ENCODE measurements at places on chromosomes 5 and 9.

DNA sequence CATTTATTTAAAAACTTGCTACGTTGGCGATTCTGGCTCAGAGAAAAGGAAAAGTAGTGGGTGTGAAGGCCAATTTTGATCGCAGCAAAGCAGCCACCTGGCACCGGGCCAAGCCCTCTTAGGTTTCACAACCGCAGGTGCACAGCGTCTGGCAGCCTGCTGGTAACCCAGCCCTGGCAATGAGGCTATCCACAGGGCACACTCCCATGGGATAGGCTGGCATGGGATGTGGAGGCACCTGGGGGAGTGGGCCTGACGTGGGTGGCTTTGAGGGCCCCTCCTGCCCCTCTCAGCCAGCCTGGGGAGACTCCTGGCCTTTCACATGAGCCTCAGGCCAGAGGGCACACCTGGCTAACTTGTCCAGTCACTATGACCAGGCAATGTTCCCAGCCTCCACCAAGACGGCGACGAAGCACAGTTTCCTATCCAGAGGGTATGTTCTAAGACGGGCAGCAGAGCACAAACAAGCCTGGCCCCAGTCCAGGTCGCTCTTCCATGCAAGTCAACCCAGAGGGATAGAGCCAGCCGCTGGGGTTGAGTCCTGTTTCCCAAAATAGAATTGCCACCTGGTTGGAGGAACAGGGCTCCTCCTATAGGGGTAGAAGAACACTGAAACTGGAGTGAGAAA lies 19.0 kb downstream of the CMBL start:
- DNase-seq = peak; percentile 57

GRCh38 chr5:145975361-145976066 lies 39.1 kb downstream of the SH3RF2 start:
- no peak for DNase-seq

DNA sequence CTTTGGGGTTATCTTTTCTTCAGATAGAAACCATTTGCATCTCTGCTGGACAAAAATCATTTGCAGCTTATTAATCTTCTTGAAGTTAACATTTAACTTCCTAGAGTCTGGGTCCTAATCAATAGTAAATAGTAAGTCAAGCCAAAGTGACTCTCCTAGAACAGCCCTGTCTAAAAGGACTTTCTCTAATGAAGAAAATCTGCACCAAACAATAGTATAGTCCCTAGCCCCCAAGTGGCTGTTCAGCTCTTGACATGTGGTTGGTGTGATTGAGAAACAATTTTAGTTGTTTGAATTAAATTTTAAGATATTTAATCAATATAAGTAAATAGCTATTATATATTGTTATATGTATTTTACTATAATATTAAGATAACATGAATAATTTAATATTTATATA lies 64.6 kb upstream of the SHB start:
- DNase-seq = no peak

- DNase-seq = no peak
Measured at GRCh38 chr9:122816163-122816867, 12.1 kb downstream of the PDCL start.

GRCh38 chr5:126477294-126478117 lies 54.3 kb downstream of the GRAMD2B start:
- no peak for DNase-seq

DNA sequence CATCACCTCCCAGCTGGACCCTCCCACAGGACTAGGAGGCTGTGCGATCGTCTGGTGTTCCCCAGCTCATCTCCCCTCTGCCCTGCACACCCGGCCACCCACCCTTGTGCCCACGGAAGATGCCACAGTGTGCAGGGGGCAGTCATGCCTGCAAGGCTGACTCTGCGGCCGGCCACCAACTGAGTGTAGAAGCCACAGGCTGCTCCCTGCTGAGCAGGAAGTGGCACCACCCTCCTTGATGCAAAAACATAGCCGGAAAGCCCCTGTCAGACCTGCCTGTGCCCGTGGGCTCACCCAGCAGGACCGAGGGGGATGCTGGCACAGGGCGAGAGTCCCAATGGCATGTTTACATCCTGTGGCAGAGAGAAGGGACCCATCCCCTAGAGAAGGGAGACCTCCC lies 40.3 kb upstream of the SLC12A7 start:
- no peak for DNase-seq

DNA sequence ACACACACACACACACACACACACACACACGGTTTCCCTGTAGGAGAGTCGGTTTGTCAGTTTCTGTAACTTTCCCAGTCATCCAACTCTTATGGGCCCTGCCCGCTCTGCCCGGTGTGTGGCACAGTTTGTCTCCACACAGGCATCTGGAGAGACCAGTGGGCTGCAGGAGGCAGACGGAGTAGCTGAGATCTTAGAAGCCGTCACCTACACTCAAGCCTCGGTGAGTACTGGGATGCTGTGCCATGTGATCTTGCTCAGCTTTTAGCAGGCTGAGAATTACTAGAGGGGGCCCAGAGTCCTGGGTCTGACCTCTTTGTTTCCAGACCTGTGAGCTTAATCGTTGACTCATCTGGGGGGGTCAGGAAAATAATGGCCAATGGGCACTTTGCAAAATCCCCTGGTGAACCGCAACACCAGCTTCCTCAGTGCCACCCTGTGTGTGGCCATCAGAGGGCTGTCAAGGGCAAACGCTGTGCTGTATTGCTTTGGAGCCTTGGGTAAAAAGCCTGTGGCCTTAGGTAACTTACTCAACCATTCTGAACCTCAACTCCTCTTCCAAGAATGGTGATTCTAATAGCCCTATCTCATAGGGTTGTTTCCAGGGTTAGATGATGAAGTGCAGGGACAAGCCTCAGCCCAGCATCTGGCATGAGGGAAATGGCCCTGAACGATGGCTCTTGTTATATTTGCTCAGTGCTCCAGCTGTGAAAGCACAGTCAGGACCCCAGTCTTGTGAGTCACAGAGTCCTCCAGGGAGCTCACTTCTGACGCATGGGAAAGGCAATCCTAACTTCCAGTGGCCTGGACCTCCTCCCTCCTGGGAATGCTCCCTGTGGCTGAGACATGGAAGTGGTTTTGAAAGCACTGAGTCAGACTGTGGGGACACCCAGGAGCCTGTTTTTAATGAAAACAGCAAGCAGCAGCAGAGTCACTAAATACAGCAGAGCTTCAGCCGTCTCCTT lies 45.6 kb downstream of the COL15A1 start:
- DNase-seq = no peak

GRCh38 chr9:112252194-112252593 lies 77.1 kb upstream of the SUSD1 start:
- no peak for DNase-seq

GRCh38 chr9:123377211-123377971 lies 21.4 kb downstream of the CRB2 start:
- DNase-seq = no peak

- no peak for DNase-seq
Measured at GRCh38 chr9:111474385-111474784, 9.8 kb downstream of the ECPAS start.

GRCh38 chr5:31556461-31556860 lies 24.4 kb downstream of the C5orf22 start:
- DNase-seq = no peak

DNA sequence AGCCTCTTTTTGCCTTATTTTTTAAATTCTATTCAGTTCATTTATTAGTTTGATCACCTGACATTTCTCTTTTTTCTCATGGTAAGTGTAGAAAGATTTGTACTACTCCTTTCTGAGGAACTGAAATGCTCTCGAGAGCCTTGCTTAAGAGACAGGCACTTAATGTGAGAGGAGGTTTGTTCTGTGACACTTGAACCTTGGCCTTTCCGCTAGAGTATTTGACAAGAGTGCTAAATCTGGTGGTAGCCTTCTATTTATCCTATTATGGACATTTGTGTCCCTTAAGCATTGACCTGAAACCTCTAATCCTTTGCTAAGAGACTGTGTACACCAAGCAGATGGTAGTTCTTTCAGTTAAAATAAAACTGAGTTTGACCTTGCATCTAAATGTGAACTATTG lies 805.0 kb upstream of the PTPRD start:
- DNase-seq = no peak

All from Jurkat, Clone E6-1 (cell line).